ENCODE measurements at places on chromosomes 3 and 15.
A peak's percentile ranks its signal among the peaks of the same experiment; 100 is the strongest.

DNA sequence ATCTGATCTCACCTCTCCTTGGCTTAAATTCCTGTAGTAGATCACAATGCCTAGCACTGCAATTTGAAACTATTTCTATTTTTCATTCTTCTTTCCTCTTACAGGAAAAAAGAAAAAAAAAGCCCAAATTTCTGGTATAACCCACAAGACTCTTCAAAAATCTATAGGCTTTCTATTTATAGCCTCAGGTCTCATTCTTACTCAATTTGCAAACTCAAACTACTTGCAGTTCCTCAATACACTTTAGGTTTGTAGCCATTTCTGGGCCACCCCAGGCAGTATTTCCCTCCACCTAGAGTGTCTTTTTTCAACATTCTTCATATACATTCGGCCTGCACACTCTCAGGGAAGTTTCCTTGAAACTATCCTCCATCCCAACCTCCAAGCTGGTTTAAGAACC is 169.0 kb downstream of the TBC1D5 start:
- no peak for DNase-seq

- DNase-seq: no peak
Observed at GRCh38 chr3:71616571-71617021, 33.1 kb upstream of the FOXP1 start.

GRCh38 chr3:165903885-165904630 is 66.8 kb upstream of the BCHE start:
- DNase-seq: no peak

DNA sequence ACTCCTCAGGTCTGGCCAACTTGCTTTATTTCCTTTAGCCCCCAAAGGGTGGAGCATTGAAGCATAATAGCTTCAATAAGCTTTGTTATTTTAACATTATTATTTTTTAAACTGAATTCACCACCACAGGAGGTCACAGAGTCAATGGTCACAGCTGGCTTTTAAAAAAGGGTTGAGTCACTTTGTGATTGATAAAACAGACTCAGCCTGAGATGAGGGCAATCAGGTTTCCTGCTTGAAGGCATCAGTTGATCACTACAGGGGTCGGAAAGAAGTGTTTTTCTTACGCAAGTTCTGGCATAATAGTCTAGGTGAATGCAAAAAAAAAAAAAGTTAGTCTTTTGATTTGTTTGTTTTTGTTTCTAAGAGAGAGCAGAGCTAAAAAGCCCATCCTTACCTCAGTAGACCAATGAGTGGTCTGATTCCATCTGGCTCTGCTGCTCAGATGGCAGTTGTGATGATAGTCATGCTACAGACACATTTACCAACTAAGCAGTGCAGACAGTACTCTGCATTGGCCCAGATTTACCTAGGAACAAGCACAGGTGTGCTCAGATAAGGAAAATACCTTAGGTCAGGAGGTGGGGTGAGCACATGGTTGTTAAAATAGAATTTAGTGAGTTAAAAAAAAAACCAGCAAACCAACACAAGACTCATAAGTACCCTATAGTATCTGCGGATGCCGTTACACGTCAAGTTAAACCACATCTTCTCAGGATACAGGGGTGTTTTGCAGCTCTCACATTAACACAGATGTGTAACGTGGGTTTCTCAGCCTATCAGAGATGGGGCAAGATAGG is 22.6 kb downstream of the ZNF80 start:
- peak; percentile 25 for DNase-seq

- peak; percentile 29 for DNase-seq
Observed at GRCh38 chr3:129576514-129577352, 29.7 kb downstream of the PLXND1 start.

- DNase-seq: no peak
Observed at GRCh38 chr3:142929890-142930289, 33.6 kb downstream of the PAQR9 start.

GRCh38 chr15:82305621-82306048 is 43.0 kb downstream of the SAXO2 start:
- DNase-seq: no peak

GRCh38 chr15:51184627-51185026 is 89.9 kb upstream of the TNFAIP8L3 start:
- DNase-seq: no peak

DNA sequence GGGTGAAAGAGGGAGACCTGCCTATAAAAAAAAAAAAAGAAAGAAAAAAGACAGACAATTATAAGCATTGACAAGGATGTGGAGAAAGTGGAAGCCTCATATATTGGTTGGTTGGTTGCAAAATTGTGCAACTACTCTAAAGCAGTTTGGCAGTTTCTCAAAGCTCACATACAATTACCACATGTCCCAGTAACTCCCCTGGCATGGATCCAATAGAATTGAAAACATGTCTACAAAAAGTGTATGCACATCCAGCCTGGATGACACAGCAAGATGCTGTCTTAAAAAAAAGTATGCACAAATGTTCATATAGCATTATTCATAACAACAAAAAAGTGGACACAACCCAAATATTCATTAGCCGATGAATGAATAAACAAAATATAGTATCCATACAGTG is 19.5 kb downstream of the SETMAR start:
- DNase-seq: no peak

- DNase-seq: no peak
Observed at GRCh38 chr15:68586274-68586961, 7.6 kb downstream of the CORO2B start.

- DNase-seq: no peak
Observed at GRCh38 chr3:149843502-149843901, 30.5 kb downstream of the RNF13 start.

GRCh38 chr3:9180764-9181117 is 68.7 kb downstream of the SRGAP3 start:
- DNase-seq: no peak

- no peak for DNase-seq
Observed at GRCh38 chr3:17551333-17551732, 191.1 kb downstream of the TBC1D5 start.

DNA sequence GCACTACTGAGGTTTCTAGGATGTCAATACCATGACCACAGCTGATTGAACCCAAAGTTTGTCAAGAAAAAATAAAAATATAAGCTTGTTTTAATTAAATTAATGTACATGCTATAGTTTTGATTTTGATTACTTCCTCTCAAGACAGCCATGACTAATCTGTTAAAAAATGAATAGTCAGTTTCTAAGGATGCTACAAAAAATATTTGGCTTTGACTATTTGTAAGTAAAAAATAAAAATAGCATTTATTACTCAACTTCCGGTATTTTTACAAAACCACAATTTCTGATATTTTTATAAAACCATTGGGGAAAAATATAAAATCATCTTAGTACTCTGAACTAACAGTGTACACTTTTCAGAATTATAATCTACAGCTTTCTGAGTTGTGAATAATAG is 12.1 kb upstream of the TEX9 start:
- no peak for DNase-seq

DNA sequence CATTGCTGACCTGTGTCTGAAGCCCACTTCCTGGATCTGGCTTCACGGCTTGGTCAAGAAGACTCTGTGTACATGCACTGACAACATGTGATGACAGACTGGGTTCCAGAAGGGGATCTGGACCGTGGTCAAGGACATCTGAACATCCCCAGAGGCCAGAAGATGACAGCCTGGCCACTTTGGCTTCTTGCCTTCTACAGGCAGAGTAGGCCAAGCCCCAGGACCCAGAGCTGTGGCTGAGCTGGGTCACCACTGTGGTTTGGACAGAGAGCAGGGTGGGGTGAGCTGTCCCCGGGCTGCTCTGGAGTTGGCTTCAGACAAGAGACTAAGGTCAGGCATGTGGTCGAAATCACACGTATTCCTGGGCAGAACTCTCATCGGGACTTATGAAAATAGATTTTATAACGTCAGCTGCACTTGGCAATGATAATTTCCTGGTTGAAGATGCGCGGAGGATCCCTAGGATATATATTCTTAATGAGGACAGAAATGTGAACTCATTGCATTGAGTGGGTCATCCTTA is 114.1 kb upstream of the FRMD4B start:
- no peak for DNase-seq

GRCh38 chr15:44308889-44309288 is 20.4 kb downstream of the GOLM2 start:
- no peak for DNase-seq

GRCh38 chr15:74041311-74041756 is 41.0 kb downstream of the GOLGA6A start:
- no peak for DNase-seq

- no peak for DNase-seq
Observed at GRCh38 chr3:62942227-62942626, 67.0 kb upstream of the CADPS start.

DNA sequence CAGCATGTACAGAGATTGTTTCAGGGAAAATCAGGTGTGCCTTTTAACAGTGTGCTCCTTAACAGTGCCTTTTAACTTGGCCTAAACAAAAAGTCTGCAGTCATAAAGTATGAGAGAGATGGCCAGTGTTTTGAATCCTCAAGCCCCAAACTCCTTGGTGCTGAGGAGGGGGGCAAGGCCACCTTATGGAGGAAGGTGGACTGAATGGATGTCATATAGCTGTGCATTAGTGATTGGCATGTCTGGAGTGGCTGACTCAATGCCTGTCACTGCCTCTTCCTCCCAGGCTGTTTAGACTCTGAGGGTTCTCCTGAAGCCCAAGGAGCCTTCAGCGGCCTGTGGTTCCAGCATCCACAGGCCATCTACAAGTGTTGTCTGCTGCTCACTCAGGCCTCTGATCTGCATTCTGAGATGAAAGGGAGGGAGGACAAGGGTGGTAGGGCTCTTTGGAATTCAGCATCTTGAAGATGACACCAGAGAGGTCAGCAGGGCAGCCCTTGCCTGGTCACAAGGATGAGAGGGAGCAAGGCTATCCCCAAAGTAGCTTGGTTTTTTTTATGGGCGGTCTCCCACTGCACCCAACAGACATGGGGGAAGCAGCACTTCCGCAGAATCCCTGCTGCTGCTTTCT is 1.5 kb downstream of the FOXL2NB start:
- DNase-seq: no peak

- DNase-seq: no peak
Observed at GRCh38 chr15:74378848-74379247, 11.4 kb upstream of the CYP11A1 start.

DNA sequence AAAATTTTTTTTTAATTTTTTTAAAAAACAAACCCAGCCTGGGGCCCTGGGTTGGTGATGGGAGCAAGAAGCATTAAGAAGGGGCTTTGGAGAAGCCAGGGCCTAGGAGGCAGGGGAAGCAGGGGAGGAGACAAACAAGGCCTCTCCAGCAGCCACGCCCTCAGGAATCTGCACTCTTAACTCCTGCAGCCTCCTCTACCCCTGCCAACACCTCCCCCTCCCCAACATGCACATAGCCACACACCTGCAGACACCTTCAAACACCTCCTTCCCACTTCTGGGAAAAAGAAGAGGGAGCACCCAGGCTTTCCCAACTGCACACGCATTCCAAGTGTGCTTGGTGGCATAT is 2.7 kb upstream of the DCAF1 start:
- DNase-seq: no peak

DNA sequence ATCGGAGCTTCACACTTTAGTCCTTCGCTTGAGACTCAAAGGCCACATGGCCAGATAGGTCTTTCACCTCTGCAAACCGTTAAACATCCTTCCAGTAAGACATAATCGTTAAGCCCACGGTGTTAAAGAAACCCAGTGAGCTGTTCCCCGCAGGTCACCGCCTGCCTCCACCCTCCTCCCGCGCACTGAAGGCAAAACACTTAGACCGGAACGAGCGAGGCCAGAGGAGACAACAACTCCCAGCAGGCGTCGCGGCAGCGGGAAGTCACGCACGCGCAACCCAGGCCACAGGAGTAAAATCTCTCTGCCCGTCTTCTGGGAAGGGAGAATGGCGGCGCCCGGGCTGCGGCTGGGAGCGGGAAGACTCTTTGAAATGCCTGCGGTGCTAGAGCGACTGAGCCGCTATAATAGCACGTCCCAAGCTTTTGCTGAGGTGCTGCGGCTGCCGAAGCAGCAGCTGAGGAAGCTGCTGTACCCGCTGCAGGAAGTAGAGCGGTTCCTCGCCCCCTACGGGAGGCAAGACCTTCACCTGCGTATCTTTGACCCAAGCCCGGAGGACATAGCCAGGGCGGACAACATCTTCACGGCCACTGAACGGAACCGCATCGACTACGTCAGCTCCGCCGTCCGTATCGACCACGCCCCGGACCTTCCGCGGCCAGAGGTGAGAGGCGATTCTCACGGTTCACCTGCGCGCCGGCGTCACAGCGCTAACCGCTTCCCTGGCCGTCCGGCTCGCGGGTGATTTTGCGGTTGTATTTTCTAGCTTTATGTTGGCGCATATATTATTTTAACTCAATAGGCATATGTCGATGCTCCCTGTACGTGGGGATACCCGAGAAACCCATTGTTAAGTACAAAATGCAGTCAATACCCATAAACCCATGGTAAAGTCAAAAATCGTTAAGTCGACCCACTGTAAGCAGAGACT is at the start of gene GTPBP8:
TSS of gene GTPBP8 (plus strand) at position 313 of the 931 bp plus-strand sequence. CDS start at position 329, 16 bp downstream.
- peak; percentile 72 for DNase-seq

- no peak for DNase-seq
Observed at GRCh38 chr15:65254356-65254755, 32.3 kb downstream of the PARP16 start.

DNA sequence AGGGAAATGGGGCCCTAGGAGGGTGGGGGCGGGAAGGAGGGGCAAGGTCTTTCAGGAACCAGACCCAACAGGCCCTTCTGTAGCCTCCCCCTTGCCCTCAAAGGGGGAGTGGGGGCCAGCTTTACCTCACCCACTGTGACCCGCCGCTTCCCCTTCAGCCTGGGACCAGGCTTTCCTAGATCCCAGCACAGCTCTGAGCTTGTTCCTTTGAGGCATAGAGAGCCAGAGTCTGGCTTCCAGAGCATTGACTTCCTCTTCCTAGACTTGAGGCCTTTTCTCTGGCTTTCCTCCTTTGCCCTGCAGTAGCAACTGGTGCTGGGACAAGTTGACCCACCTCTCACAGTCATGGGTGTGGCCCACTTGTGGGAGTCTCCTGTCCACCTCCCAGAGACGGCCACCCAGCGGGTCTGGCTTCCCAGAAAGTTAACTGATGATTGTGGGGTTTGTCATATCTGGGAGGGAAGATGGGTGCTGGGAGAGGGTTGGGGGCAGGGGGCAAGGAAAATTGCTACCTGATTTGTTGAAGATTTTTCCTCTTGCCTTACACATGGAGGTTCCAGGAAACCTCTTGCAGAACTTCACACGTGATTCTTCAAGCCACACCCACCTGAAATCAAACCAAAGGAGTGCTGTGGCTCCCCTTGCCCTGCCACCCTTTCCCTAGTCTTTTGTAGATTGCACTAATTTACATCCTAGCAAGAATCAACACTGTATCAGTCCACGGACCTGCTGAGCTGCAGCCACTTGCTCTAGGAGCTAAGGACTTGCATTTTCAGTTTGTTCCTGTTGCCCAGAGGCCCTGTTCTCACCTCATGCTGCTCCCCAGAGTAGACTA is 4.1 kb upstream of the CHST14 start:
- no peak for DNase-seq

GRCh38 chr3:64815195-64815631 is 127.4 kb upstream of the ADAMTS9 start:
- no peak for DNase-seq

- DNase-seq: no peak
Observed at GRCh38 chr15:79221696-79222095, 60.8 kb upstream of the ANKRD34C start.

GRCh38 chr15:101439920-101440319 is 49.6 kb downstream of the PCSK6 start:
- no peak for DNase-seq

GRCh38 chr3:182597621-182598041 is 195.7 kb upstream of the ATP11B start:
- no peak for DNase-seq

All from activated CD8-positive, alpha-beta memory T cell treated with anti-CD3 and anti-CD28 coated beads for 1 hour (primary cell).